ENCODE measurements at places on chromosomes 12 and 14.

DNA sequence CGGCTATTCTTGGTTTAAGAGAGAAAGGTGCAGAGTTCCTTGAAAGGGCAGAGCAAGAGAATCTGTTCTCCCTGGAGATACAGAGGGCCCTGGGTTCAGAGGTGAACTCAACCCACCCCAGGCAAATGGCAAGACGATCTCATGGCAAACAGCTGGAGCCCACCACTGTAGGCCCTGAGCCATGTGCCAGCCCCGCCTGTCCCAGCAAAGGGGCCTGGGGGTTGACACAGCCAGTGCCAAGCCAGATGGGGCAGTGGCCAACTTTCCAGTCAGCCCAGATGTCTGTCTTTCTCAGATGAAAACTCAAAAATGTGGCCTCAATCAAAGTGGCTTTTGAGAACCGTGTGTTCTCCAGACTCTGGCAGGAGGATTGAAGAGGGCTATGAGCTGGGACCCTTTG is 51.8 kb downstream of the ISCA2 start:
- DNase-seq, result no peak

- DNase-seq, result no peak
These were observed 445.7 kb downstream of the DAD1 start for GRCh38 chr14:22143363-22143762.

- DNase-seq, result no peak
These were observed 84.0 kb downstream of the SYNE3 start for GRCh38 chr14:95432144-95433093.

DNA sequence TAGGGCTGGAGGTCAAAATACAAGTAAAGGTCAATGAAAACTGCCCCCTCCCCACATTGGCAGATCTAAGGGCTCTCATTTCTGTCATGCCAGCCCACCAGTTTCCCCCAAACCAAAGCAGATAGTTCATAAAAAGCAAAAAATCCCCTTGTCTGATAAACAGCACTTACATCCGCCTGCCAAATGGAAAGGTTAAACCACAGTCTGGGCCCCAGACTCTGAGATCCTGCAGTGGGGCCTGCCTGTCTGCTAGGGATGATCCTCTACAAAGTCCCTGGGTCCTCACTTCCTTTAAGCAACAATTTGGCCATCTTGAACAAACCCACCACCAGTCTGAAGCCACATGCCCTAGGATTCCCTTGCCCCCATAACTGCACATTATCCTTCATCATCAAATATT is 9.7 kb upstream of the RPS26 start:
- no peak for DNase-seq

- no peak for DNase-seq
These were observed 37.3 kb upstream of the E2F7 start for GRCh38 chr12:77102691-77103090.

Measured in activated T-helper 9 cell treated with anti-CD3 and anti-CD28 coated beads, Interleukin-2, amount 50 U/mL, for 16 hours (primary cell).